ENCODE measurements at places on chromosomes 2 and 18. TPM values are rescaled to one million over a fixed set of nuclear protein-coding genes. Genes with fewer than 3 reads are reported as not detected.

DNA sequence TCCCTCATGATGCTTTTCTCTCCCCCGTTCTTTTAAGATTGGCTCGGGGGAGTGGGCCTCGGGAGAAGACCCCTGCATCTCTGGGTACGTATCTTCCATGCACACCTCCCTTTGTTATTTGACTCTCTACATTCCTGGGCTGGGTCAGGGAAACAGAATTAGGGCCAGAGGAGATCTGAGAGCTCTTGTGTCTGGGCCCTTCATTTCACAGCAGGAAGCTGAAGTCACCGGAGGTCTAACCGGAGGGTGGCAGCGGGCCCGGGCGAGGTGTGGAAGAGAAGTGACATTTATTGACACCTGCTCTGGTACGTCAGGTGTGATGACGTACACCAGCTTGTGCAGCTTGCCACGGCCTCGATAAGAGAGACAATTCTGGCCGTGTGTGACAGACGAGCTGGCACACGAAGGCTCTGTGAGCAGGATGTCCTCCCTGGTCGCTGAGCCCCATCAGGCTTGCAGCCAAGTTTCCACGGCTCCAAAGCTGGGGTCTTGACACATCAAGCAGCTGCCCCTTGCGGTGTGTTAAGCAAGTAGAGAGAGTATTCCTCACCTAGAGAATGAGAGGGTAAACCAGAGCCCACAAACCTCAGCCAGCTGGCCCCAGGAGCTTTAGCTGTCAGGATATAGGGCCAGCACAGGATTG lies 30.4 kb downstream of the TOGARAM2 start:
- H3K4me3 ChIP-seq: no peak overlapping the region
- no peak for DNase-seq
- H3K27me3 ChIP-seq: no peaks in the 10 kb centered on the region
- H3K27ac ChIP-seq: no peak overlapping the region
- H3K36me3 ChIP-seq: no peaks in the 10 kb centered on the region

- no peak overlapping the region for H3K4me3 ChIP-seq
- H3K4me1 ChIP-seq: peaks cover 2% of the 10 kb centered on the region
- H3K36me3 ChIP-seq: no peaks in the 10 kb centered on the region
- no peak overlapping the region for H3K27ac ChIP-seq
Observed at GRCh38 chr18:24913507-24914170, 438.3 kb downstream of the ZNF521 start.

DNA sequence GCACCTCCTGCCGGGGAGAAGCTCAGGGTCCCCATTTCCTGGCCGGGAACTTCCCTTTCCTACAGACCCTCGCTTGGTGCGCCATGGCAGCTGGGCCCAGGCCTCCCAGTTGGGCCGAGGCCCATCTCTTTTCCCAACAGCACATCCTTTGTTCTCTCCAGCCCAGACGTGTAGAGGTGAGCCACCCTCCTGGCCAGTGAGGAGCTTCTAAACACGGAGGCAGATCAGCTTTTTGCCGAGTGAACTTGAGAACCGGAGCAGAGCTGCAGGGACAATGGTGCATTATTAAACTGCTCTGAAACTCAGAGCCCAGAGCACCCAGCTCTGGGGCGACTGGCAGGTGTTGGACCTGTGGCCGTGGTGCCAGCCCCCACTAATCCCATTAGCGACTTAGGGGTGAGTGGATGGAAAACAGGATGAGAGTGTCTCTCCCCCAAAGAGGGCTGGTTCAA lies 25.4 kb downstream of the SH3BP4 start:
- H3K27ac ChIP-seq: no peak overlapping the region
- no peak for DNase-seq
- H3K27me3 ChIP-seq: no peaks in the 10 kb centered on the region
- H3K4me3 ChIP-seq: no peak overlapping the region
- peaks cover 78% of the 10 kb centered on the region for H3K4me1 ChIP-seq

- H3K27me3 ChIP-seq: no peaks in the 10 kb centered on the region
- no peaks in the 10 kb centered on the region for H3K36me3 ChIP-seq
- no peaks in the 10 kb centered on the region for H3K4me1 ChIP-seq
- no peak overlapping the region for H3K27ac ChIP-seq
Observed at GRCh38 chr2:208937521-208937920, 486.3 kb upstream of the MAP2 start.

DNA sequence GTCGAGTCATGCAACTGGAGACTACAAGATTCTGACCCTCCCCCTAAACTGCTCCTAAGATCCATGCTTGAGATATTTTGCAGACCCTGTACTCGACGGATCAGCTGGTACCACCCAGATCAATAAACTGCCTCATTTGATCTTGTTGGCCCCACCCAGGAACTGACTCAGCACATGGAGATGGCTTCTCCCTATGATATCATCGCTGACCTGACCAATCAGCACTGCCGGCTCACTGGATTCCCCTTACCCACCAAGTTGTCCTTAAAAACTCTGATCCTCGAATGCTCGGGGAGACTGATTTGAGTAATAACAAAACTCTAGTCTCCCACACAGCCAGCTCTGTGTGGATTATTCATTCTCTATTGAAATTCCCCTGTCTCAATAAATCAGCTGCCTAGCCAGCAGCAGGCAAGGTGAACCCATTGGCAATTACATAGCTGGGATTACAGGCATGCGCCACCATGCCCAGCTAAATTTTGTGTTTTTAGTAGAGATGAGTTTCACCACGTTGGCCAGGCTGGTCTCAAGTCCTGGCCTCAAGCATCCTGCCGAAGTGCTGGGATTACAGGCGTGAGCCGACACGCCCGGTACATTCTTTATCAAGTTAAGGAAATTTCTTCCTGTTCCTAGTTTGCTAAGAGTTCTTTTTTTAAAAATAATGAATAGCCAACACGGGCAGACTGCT lies 43.6 kb downstream of the VPS54 start:
- no peaks in the 10 kb centered on the region for H3K27me3 ChIP-seq
- H3K4me1 ChIP-seq: peaks cover 4% of the 10 kb centered on the region
- DNase-seq: no peak
- H3K4me3 ChIP-seq: no peak overlapping the region

DNA sequence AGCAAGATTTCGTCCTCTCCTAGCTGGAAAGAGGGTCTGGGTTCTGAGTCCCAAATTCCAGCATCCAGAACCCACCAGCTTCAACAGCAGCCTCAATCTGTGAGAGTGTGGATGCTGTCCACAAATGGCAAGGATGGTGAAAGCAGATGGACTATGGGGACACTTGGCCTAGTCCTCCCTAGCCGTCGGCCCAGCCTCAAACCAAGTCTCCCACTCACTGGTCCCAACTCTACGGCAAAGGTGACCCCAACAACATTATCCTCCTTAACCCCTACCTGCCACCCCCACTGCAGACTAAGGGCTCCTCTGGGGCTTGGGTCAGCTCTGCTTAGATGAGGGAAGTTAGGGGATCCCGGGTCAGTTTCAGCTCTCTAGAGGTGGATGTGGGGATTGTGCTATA lies 57.3 kb downstream of the TNS1 start:
- H3K27ac ChIP-seq: no peak overlapping the region
- no peak overlapping the region for H3K4me3 ChIP-seq
- H3K27me3 ChIP-seq: no peaks in the 10 kb centered on the region
- H3K36me3 ChIP-seq: no peaks in the 10 kb centered on the region

DNA sequence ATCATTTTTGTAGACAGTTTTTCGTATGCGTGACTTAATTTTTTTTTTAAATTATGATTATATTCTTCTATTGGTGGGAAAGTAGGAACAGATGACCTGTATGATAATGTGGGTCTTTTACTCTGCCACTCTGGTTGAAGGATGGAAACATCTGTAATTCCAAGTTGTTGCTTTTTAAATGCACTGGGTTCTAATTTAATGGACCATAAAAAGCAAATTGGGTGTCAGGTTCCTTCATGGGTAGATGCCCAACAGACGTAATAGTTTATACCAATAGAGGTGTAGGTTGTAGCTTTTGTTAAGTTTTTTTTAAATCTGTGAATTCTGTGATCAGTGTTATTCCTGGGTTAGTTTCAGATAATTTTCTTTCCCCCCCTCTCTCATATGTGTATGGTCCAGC lies 117.6 kb downstream of the MAP4K4 start:
- H3K27me3 ChIP-seq: no peaks in the 10 kb centered on the region
- peaks cover 69% of the 10 kb centered on the region for H3K4me1 ChIP-seq
- H3K4me3 ChIP-seq: no peak overlapping the region
- DNase-seq: no peak

The VWA3B gene
- not detected for total RNA-seq

The ATOH8 gene
- total RNA-seq: 7.1 TPM

The EGR4 gene
- total RNA-seq: not detected

Data from osteocyte (in vitro differentiated cells).